ENCODE measurements at places on chromosomes 7 and 10.

GRCh38 chr7:22016507-22016906, 70.8 kb upstream of the CDCA7L start:
- DNase-seq = no peak

- no peak for DNase-seq
Observed at GRCh38 chr7:41183741-41184140, 519.1 kb downstream of the INHBA start.

DNA sequence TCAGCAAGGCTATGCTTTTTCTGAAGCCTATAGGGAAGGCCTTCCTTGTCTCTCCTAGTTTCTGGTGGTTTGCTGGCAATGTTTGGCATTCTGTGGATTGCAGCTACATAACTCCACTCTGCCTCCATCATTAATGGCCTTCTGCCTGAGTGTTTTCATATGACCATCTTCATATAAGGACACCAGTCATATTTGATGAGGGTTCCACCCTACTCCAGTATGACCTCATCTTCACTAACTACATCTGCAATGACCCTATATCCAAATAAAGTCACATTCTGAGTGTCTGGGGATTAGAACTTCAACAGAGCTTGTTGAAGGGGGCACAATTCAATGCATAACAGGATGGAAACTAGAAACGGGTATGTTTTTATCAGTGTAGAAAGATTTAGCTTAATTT, 22.1 kb downstream of the CAV1 start:
- DNase-seq = no peak

GRCh38 chr10:74582566-74582965, 243.8 kb upstream of the KAT6B start:
- DNase-seq = no peak

GRCh38 chr7:1204460-1205140, 28.1 kb upstream of the UNCX start:
- no peak for DNase-seq

DNA sequence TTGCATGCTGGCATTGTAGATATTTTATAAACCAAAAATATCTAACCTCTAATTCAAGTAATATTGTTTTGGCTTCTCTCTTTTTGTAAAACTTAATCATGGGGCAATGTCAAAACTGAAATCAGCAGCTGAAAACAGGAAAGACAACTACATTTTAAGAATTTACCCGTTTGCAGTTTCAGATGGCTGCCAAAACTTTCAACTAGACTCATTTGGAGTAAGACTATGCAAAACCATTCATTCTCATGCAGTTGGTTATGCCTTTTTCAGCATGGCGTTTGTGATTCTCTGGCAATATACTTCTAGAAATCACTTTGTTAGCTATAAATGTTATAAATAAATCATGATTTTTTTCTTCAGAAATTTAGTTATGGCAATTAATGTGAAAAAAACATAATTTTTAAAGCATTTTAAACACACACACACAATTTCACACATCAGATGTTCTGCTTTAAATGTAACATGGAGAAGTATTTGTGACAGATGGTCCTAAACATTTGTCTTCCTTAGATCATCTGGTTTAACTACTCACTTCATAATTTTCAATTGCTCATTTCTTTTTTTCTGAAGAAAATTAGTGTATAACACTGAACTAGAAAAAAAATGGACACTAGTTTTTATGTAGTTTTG, 116.4 kb downstream of the ITGB8 start:
- DNase-seq = no peak

GRCh38 chr7:44093102-44093641, 10.8 kb upstream of the POLM start:
- DNase-seq = peak; percentile 36

DNA sequence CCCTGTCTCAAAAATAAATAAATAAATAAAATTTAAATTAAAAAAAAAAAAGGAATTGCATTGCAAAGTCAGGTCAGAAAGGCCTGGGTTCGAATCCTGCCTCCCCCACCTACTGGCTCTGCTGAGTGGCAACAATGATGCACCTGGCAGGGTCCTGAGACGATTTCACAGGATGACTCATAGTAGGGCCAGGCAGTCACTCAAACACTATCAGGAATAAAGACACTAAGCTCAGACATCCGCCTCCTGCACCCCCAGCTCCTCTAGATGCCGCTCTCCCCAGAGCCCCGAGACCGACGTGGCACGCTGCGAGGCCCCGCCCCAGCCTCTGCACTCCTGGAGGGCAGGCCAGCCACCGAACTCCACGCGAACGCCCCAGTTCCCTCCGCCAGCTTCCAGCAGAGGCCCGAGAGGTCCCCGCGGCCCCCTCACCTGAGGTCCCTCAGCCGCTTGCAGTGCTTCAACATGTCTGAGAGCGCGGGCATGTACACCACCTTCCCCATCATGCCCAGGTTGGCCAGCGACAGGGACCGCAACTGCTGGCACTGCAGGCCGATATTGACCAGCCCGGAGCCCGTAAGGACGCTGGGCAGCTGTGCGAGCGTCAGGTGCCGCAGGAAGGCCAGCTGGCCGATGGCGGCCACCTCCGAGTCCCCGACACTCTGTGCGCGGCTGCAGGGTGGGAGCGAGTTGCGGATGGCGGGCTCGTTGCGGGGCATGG, 76.6 kb upstream of the TNRC18 start:
- DNase-seq = no peak

- DNase-seq = no peak
Observed at GRCh38 chr7:14258861-14259260, 269.4 kb upstream of the ETV1 start.

GRCh38 chr10:120684226-120684625, 166.9 kb upstream of the WDR11 start:
- DNase-seq = no peak

GRCh38 chr7:119825091-119825655, 447.8 kb upstream of the KCND2 start:
- DNase-seq = no peak

DNA sequence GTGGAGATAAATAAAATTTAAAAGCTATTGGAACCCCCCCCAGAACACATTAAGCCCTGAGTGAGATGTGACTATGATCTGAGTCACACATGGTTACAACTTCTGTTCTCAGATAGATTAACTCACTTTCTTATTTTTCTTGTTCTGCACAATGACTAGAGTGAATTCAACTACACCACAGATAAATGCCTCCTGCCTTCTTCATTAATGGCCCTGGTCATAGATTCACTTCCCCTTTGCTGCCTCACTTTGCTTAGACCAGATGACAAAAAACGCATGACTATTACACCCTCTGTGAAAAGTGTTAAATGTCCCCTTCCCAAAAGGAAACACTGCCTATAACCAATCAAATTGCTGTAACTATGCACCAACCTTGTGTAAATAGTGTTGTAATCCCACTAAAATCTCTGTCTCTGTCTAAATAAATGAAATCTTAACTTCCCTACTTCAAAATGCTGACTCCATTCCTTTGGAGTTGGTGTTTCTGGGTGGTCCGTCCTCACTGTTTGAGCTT, 49.4 kb downstream of the AKR1D1 start:
- no peak for DNase-seq

- no peak for DNase-seq
Observed at GRCh38 chr10:97724341-97724941, 10.9 kb downstream of the MARVELD1 start.

- DNase-seq = no peak
Observed at GRCh38 chr7:25095516-25096345, 29.3 kb downstream of the CYCS start.

- DNase-seq = no peak
Observed at GRCh38 chr10:24462889-24463552, 254.1 kb downstream of the KIAA1217 start.

- DNase-seq = no peak
Observed at GRCh38 chr10:119209035-119209735, 1.8 kb downstream of the GRK5 start.

- no peak for DNase-seq
Observed at GRCh38 chr10:93652857-93653256, 40.5 kb downstream of the PDE6C start.

DNA sequence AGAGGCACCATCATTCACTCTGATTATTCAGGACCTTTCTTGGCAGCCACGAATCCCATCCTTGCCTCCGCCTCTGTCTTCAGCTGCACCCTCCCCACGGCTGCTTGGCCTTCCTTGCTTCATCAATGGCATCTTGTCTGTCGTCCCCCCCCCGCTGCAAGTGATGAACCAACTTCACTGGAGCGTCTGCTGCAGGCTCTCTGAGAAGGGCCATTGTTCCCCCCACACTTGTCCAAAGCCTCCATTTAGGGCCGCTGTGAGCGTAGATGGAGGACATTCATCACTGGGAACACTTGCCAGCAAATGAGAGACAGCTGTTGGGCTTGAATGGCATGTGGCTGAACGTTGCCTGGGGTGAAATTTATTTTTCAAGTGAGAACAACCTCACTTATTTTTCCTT, 20.1 kb downstream of the AFAP1L2 start:
- no peak for DNase-seq

DNA sequence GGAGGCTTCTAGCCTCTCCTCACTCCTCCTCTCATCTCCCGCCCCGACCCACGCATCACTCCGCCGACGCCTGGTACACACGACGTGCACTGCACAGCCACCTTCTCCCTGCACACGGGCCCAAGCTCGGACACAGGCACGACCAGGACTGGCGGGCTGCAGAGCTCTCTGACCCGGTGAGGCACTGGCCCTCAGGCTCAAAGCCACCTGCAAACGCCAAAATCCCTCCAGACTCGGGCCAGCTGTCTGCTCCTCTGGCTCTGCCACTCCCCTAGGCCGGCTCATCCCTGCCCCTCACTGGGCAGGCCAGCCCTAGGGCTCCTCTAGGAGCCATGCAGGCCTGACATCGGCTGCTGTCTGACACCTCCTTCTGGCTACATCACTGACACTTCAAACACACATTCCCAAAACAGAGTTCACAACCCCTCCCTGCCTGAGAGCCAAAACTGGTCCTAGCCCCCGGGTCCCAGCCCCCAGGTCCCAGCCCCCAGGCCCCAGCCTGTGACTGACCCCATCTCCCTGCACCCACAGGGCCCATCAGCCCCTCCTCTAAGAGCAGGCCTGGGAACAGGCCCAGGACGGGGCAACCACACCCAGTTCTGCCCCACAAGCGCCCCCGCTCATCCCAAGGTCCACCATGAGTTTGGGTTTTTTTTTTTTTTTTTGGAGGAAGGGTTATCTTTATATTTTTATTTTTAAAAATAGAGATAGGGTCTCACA, 35.1 kb downstream of the MAD1L1 start:
- no peak for DNase-seq

DNA sequence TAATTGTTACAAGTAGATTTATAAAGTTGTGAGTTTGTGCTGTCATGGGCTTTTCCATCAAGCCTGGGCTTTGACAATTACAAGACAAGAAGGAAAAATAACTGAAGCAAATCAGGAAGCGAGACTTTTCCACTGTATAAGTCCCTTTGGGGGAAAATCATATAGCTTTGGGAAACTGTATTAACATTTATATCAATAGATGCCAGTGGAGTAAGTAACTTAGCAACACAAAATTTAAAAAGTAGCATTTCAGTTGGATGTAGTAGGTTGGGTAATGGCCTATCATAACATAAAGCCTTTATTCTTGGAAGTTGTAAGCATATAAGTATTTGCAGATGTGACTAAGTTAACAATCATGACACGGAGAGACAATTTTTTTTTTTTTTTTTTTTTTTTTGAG, 931.1 kb downstream of the CNTNAP2 start:
- no peak for DNase-seq

DNA sequence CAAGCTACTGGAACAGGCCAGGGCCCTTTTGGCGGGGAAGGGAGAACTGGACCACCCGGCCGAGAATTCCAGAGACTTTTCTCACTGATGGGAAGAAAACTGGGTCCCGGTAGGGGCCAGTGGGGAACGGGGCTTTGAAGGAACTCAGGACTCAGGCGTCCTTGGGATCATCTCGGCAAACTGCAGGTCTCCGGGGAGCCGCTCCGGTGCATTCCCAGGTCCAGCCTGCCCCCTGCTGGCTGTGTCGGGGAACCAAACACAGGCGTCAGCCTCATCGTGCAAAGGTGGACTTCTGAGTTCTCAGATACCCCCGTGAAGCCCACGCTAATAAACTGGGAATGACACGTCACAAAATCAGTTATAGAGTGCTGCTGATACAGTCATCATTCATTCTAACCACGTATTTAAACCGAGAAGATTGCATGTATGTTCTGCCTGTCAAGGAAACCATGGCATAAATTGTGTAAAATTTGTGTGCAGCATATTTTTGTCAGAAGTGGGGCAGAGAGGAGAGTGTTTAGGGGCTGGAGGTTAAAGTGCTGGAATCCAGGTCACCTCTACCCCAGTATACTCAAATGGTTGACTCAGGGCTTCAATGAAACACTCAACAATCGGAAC, 76.1 kb upstream of the CPXM2 start:
- DNase-seq = no peak

DNA sequence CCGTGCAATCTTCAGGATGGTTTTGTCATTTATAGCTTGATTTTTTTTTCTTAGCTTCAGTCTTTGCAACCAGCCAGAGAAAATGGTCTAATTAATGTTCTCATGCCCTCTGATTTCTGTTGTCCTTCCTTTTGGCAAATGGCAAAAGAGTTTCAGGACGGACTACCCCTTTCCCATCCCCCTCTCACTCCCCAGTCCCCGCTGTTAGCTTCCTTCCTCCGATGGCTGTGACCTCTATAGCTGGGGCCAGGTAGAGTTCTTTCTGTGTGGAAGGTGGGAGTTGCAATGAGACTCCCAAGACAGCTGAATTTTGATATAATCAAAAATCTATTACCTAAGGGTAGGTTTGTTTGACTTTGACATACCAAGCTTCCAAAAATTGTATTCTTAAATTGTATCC, 362.0 kb downstream of the PAXIP1 start:
- DNase-seq = no peak

- no peak for DNase-seq
Observed at GRCh38 chr10:29142516-29143314, 146.2 kb upstream of the LYZL1 start.

DNA sequence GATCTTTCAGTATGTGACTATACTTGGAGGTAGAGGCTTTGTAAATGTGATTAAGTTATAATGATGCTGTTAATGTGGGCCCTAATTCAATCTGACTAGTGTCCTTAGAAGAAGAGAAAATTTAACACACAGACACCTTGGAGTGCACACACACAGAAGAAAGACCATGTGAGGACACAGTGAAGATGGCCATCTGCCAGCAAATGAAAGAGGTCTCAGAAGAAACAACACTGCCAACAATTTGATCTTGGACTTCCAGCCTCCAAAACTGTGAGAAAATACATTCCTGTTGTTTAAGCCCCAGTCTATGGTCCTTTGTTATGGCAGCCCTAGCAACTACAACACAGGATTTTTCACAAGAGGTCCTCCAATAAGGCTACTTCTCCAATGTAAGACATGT, 120.9 kb upstream of the ABCB5 start:
- no peak for DNase-seq

- peak; percentile 66 for DNase-seq
Observed at GRCh38 chr7:124364283-124364682, 331.4 kb upstream of the TMEM229A start.

GRCh38 chr10:118241229-118242137, 100.6 kb downstream of the FAM204A start:
- DNase-seq = no peak

- DNase-seq = no peak
Observed at GRCh38 chr10:127094984-127095383, 101.4 kb downstream of the INSYN2A start.

DNA sequence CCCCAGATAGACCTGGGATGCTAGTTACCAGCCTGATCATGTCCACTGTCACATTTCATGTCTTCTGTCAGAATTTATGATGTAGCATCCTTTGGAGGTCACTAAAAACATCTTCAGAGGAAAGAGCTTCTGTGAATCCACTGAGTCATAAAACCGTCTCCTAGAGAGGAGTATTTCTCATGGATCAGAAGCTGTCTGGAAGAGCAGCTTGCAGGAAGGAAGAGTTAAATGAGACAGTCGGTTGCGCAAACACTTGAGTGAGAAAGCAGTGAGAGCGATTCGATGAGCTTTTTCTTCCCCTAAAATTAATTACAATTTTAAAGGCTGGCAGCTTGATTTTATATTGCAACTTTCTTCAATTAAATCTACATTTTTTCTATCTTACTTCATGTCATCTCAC, 47.2 kb upstream of the WDR11 start:
- DNase-seq = no peak

Measured in GF-D8 (cell line).